Activated naive CD4-positive, alpha-beta T cell treated with anti-CD3 and anti-CD28 coated beads for 36 hours (primary cell): ENCODE measurements at places on chromosomes 7 and 10. TPM values are rescaled to one million over a fixed set of nuclear protein-coding genes. Genes with fewer than 3 reads are reported as not detected.

PANK1 gene
- total RNA-seq: 1.6 TPM

ZNF33A gene
- total RNA-seq: 27.1 TPM

C10orf53 gene
- total RNA-seq: not detected

FFAR4 gene
- not detected for total RNA-seq

STK31 gene
- total RNA-seq: not detected

GJD4 gene
- total RNA-seq: not detected

EPHB4 gene
- 5.9 TPM for total RNA-seq

ATE1 gene
- total RNA-seq: 13.6 TPM

CXCL12 gene
- not detected for total RNA-seq

LRRN3 gene
- 5.4 TPM for total RNA-seq

GPR15LG gene
- not detected for total RNA-seq

GDI2 gene
- 277 TPM for total RNA-seq

RSPH10B gene
- not detected for total RNA-seq

SLC26A5 gene
- not detected for total RNA-seq

CUZD1 gene
- total RNA-seq: 0.54 TPM

ZNF117 gene
- total RNA-seq: 1.8 TPM

TDRD1 gene
- total RNA-seq: 0.47 TPM

ODAD2 gene
- 0.22 TPM for total RNA-seq

EBLN1 gene
- total RNA-seq: not detected

CYCS gene
- 224 TPM for total RNA-seq

PNLIPRP2 gene
- not detected for total RNA-seq

KNDC1 gene
- total RNA-seq: not detected

RAMP3 gene
- not detected for total RNA-seq

SDK1 gene
- total RNA-seq: 2.0 TPM

ZNF365 gene
- total RNA-seq: 0.10 TPM

ADRB1 gene
- total RNA-seq: not detected

THSD7A gene
- total RNA-seq: not detected

ASB10 gene
- not detected for total RNA-seq

VENTX gene
- not detected for total RNA-seq

CH25H gene
- 0.12 TPM for total RNA-seq

HOXA3 gene
- not detected for total RNA-seq

PTPN20 gene
- total RNA-seq: 0.88 TPM

MNX1 gene
- total RNA-seq: 0.10 TPM

PAPOLB gene
- not detected for total RNA-seq

DTX2 gene
- total RNA-seq: 17.9 TPM

PALS2 gene
- 22.5 TPM for total RNA-seq

SVOPL gene
- total RNA-seq: not detected

XRCC2 gene
- total RNA-seq: 10.3 TPM

MMP21 gene
- total RNA-seq: not detected

EVX1 gene
- not detected for total RNA-seq

MMRN2 gene
- not detected for total RNA-seq

GPAM gene
- total RNA-seq: 7.3 TPM

SRGN gene
- total RNA-seq: 198 TPM

LRRTM3 gene
- total RNA-seq: not detected

ABCC2 gene
- total RNA-seq: 0.64 TPM
